ENCODE measurements at places on chromosomes 6 and 20. TPM values are rescaled to one million over a fixed set of nuclear protein-coding genes. Genes with fewer than 3 reads are reported as not detected.

DNA sequence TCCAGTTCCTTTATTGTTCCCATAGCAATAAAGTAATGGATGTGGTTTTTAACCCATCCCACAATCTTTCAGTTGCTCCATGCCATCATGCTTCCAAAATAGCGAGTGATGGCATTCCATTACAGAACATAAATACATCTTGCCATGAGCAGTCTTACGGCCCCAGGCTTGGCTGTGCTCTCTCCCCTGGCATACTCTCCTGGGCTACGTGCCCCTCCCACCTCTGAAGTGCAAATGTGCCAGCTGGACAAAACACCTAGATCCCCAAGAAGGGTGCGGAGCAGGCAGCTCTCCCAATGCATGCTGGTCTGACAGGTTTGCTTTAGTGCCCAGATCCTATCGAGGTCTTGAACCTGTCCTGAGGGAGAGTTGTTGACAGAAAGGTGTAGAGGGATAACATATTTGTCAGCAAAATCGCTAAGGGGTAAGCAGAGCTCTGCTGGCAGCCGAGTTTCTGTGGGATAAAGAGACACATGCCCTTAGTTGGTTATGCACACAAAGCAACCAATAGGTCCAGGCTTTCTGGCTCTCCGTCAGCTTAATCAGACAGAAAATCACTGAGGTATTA lies 43.9 kb upstream of the PAX1 start:
- no peaks in the 10 kb centered on the region for H3K4me1 ChIP-seq
- H3K27me3 ChIP-seq: no peaks in the 10 kb centered on the region
- H3K4me3 ChIP-seq: no peak overlapping the region
- DNase-seq: no peak

DNA sequence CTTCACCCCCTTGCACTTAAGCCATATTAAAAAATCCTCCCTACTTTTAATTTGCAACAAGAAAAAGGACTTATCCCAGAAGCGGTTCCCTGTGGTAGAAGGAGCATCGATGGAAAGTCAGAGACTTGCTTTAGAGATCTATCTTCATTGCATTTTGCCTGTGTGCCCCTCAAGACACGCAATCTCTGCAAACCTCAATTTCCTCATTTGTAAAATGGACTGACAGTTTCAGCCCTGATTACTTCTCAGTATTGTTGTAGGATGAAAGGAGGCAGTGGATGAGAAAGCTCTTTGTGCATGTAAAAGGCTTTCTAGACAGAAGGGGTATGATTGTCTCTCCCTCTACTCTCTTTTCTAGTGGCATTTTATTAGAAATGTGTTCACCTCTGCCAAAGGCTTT lies 410.2 kb downstream of the CDC5L start:
- no peak overlapping the region for H3K27ac ChIP-seq
- peaks cover 10% of the 10 kb centered on the region for H3K4me1 ChIP-seq
- no peaks in the 10 kb centered on the region for H3K36me3 ChIP-seq
- H3K4me3 ChIP-seq: no peak overlapping the region
- no peak for DNase-seq

DNA sequence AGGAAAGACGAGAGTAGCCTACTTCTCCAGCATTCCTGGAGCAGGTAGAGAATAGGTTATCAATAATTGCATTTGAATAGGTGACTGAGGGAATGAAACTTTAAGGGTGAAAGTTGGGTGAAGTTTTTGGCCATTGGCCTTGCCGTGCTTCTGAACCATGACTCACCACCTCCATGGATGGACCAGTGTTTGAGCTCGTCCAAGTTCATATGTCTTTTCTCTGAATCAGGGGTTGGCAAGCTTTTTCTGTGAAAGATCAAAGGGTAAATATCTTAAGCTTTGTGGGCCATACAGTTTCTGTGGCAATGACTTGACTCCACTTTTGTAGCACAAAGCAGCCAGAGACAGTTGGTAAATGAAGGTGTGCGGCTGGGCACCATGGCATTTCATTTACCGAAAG lies 31.8 kb downstream of the SNRNP48 start:
- DNase-seq: peak; percentile 15
- no peak overlapping the region for H3K27ac ChIP-seq
- H3K36me3 ChIP-seq: no peaks in the 10 kb centered on the region
- H3K4me3 ChIP-seq: no peak overlapping the region
- no peaks in the 10 kb centered on the region for H3K4me1 ChIP-seq
- H3K27me3 ChIP-seq: no peaks in the 10 kb centered on the region

DNA sequence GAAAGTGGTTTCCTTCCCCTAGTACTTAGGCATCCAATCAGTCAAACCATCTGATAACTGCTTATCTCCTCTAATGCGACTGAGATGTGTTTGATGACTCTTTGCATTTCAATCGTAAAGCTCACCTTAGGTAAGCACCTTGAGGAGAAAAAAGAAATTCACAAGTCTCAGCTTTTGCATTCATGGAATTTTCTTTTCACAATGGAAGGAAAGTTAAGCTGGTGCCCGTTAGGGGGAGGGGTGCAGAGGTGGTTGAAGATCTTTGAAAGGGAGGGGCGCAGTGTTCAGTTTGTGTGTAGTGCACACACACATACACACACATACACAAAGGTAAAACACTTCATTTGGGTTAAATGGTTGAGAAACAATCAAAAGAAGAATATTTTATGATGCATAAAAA lies 87.1 kb upstream of the SALL4 start:
- no peak overlapping the region for H3K4me3 ChIP-seq
- H3K36me3 ChIP-seq: no peaks in the 10 kb centered on the region
- H3K27me3 ChIP-seq: no peaks in the 10 kb centered on the region
- H3K4me1 ChIP-seq: no peaks in the 10 kb centered on the region
- H3K27ac ChIP-seq: no peak overlapping the region
- no peak for DNase-seq

DNA sequence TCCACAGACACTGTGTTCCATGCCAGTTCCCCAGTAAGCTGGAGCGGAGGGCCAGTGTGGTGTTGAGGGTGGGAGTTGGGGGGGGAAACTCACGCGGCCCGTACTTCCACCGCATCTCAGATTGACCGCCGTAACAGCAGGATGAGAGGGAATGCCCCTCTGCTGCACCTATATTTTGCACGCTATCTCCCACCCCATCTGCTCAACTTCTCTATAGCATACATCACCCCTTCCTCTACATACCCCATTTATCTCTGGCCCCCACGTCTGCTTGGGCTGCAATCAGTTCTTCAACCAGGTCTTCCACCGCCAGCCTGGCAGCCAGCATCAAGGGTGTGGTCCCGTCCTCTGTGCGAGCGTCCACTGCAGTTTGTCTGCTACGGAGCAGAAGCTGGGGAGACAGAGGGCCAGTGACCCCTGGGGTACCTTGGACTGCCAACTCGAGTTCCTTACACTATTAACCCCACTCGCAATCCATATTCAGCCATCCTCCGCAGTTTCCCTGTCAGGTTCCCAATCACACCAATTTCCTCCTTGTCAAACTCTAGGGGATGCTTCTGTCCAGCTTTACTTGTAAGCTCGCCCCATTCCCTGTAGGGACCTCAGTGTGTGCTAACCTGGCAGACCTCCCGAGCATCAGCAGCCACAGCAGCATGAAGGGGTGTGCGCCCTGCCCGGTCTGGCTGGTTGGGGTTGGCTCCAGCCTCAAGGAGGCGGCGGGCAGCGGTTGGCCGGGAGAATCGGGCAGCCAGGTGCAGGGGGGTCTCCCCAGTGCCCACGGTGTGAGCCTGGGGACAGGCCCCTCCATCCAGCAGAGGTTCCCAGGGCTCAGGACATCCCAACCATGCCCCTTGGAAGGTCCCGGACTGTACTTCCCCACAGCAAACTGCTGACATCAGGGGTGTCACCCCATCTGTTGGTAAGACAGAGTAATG lies 4.5 kb upstream of the GPSM3 start:
- H3K4me1 ChIP-seq: peaks cover 6% of the 10 kb centered on the region
- H3K36me3 ChIP-seq: no peaks in the 10 kb centered on the region
- H3K27ac ChIP-seq: peak overlapping the region; percentile 100
- H3K27me3 ChIP-seq: no peaks in the 10 kb centered on the region
- peak; percentile 54 for DNase-seq

- H3K4me1 ChIP-seq: no peaks in the 10 kb centered on the region
- no peak overlapping the region for H3K4me3 ChIP-seq
- H3K27ac ChIP-seq: no peak overlapping the region
- no peaks in the 10 kb centered on the region for H3K27me3 ChIP-seq
- no peaks in the 10 kb centered on the region for H3K36me3 ChIP-seq
- no peak for DNase-seq
Observed at GRCh38 chr6:35561113-35561512, 48.4 kb upstream of the TULP1 start.

GRCh38 chr20:41359541-41360011 lies 7.0 kb downstream of the EMILIN3 start:
- no peaks in the 10 kb centered on the region for H3K27me3 ChIP-seq
- no peak overlapping the region for H3K27ac ChIP-seq
- no peaks in the 10 kb centered on the region for H3K36me3 ChIP-seq
- no peaks in the 10 kb centered on the region for H3K4me1 ChIP-seq

DNA sequence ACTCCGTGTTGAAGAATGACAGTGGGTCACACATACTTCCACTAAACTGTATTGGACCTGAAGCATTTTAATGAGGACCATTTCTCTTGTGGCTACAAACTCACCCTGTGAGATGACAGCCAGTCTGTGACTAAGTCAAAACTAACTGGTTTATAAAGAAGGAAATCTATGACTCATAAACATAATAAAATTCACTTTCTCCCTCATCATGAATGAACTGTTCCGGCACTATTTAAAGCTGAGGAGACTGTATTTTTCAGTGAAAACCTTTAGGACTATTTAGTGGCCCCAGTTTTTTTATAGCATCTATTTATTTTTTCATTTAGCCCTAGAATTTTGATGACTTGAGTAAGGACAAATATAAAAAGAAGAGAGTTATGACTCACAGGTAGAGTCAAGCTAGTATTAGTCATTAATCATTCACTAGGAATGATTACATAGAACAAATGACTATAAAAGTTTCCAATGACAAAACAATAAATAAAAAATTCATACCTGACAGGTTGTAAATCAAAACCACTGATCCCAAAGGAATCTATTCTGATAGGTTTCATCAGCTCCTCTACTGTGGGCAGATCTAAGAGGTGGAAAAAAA lies 34.2 kb downstream of the CEP162 start:
- H3K4me1 ChIP-seq: peaks cover 4% of the 10 kb centered on the region
- H3K4me3 ChIP-seq: no peak overlapping the region
- H3K27me3 ChIP-seq: no peaks in the 10 kb centered on the region
- no peak for DNase-seq
- no peak overlapping the region for H3K27ac ChIP-seq

DNA sequence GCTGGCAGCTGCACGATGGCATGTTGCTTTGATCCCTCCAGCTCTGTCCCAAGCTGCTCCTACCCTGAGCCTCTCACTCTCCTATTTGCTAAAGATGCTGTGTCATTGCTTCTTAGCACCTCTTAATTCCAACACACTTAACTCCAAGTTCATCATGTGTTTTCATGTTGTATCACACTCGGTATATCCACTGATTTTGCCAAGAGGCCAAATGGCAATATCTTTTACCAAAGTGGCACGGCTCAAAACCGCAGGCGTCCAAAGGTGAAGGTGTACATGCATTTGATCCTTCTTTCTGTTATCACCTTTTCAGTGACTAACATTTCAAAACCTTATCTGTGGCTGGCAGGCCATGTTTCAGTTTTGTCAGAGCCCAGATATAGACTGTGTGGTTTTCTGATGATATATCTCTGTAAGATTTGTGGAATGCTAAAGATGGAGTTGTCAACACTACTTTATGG lies 217.0 kb downstream of the TBX18 start:
- no peaks in the 10 kb centered on the region for H3K36me3 ChIP-seq
- H3K4me1 ChIP-seq: no peaks in the 10 kb centered on the region
- no peak overlapping the region for H3K4me3 ChIP-seq
- H3K27me3 ChIP-seq: no peaks in the 10 kb centered on the region
- DNase-seq: no peak
- H3K27ac ChIP-seq: no peak overlapping the region

DNA sequence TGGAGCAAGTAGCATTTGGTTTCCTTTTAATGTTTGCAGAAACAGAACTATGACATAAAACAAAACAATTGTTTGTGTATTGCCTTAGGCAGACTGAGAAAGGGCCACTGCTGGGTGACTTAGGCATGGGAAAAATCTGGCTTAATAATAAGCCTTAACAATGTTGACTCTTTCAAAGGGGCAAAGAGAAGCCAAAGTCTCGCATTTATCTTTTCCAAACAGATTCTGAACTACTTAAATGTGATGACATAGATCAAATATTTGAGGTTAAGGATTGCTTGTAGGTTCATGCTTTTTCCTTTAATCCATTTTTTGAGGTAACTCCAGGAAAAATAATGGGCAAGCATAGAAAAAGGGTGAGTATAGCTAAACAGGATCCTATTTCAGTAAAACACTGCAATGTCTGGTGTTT lies 39.6 kb downstream of the ADAT2 start:
- H3K4me1 ChIP-seq: no peaks in the 10 kb centered on the region
- no peaks in the 10 kb centered on the region for H3K27me3 ChIP-seq
- no peak overlapping the region for H3K4me3 ChIP-seq
- no peaks in the 10 kb centered on the region for H3K36me3 ChIP-seq
- no peak for DNase-seq
- no peak overlapping the region for H3K27ac ChIP-seq

DNA sequence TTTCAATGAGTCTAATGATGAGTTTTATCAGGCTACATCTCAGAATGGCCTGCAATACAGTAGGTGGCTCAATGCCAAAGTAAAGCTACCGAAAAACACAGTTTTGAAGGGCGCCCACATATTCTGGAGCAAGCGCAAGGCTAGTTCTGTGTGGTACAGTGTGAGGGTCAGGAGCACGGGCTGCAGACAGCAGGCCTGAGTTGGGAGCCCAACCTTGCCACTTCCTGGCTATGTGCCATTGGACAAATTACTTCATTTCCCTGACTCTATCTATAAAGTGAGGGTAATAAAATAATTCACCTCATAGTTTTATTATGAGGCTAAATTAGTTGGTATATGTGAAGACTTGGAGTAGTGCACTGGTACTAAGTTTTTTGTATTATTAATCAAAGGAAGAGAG lies 150.7 kb downstream of the OPN5 start:
- H3K27ac ChIP-seq: no peak overlapping the region
- DNase-seq: no peak
- H3K4me3 ChIP-seq: no peak overlapping the region
- no peaks in the 10 kb centered on the region for H3K4me1 ChIP-seq

DNA sequence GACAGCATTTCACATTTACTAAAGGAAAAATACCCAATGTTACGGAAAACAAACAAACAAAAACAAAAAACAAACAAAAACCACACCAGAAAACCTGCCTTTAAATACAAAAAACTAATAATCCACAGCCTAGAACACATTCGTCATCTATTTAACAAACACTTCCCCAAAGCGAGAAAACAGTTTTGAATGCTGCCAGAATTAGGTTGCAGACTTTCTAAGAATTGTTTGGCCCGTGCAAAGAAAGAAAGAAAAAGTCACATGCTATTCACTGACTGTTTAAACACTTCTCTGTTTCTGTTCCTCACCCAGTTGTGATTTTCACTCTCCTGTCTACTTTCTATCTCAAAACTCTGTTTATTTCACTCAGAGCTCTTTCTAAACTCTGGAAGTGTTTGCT lies 52.5 kb downstream of the BCAS1 start:
- H3K4me1 ChIP-seq: no peaks in the 10 kb centered on the region
- H3K27me3 ChIP-seq: no peaks in the 10 kb centered on the region
- no peak for DNase-seq
- no peak overlapping the region for H3K4me3 ChIP-seq

The ELOVL2 gene
- polyA plus RNA-seq: 0.72 TPM

The TBC1D22B gene
- polyA plus RNA-seq: 20.5 TPM

The CDH26 gene
- polyA plus RNA-seq: 0.27 TPM

The MEP1A gene
- 0.05 TPM for polyA plus RNA-seq

The SAPCD1 gene
- 0.75 TPM for polyA plus RNA-seq

The NOL7 gene
- 48.2 TPM for polyA plus RNA-seq

The INSM1 gene
- 20.0 TPM for polyA plus RNA-seq

The MRAP2 gene
- 4.7 TPM for polyA plus RNA-seq

The BAG2 gene
- 2.6 TPM for polyA plus RNA-seq

Measured in adrenal gland (tissue), 19 donors.